Breast epithelium (tissue), 4 donors: ENCODE measurements at places on chromosomes 1 and 21. TPM values are rescaled to one million over a fixed set of nuclear protein-coding genes. Genes with fewer than 3 reads are reported as not detected.
A peak's percentile ranks its signal among the peaks of the same experiment; 100 is the strongest.

Gene FCRL5
- total RNA-seq, result 1.6 TPM

DNA sequence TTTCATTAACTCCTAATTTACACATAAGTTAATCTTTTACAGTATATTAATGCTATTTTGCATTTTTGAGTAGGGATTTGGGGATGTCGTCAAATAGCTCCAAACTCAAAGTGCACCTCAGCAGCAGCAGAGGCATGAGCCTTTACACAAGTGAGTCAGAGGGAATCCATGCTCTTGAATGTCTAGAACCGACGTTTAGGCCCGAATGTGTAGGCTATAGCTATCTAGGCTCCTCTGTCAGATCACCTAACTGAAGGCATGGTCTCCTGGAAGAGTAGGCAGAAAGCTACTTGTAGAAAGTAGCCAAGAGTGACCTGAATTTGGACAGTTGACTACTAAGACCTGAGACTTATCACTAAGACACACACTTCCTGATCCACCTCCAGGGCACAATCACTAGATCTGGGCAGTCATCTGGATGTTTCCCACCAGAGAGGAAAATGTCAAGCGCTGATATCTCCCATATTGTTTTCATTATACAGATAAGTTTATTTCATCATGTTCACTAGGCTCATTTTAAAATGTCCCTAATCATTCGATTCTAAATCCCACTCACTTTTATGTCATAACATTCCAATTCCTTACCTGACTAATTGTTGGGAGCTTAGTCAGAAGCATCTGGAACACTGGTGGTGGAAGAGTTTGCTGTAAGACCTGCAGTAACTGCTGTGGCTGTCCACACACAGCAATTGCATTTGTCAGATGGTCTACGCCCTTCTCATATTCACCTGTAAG is 15.3 kb downstream of the TOMM20 start:
- H3K27ac ChIP-seq, result no peak overlapping the region
- no peak for DNase-seq
- H3K4me1 ChIP-seq, result no peaks in the 10 kb centered on the region
- H3K27me3 ChIP-seq, result no peaks in the 10 kb centered on the region
- peaks cover 10% of the 10 kb centered on the region for H3K36me3 ChIP-seq

DNA sequence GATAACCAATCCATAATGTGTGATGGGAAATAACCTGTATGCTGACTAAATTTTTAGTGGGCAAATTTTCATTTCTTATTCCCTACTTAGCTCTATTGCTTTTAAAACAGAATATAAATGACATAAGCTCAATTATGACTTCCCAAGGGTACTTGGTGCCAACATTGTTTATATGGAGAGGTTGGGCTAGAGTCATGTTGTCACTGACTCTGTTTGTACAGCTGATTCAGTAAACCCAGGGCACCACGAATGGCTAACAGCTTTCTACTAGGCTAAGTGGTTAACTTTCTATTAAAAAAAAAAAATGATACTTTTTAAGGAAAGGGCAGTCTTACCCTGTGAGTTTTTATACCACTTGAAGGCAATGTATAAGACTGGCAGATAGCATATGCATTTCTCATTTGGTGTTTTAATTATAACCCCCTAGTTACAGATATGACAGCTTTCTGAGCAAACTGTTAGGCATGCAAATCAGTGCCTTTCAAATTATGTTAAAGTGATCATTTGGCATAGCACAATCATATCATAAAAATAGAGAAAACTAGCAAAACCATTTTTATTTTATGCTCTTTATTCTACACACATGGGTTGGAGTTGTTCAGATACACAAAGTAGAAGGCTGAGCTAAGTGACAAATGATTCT is 147.1 kb downstream of the DNM3 start:
- no peak overlapping the region for H3K4me3 ChIP-seq
- no peaks in the 10 kb centered on the region for H3K27me3 ChIP-seq
- H3K4me1 ChIP-seq, result no peaks in the 10 kb centered on the region
- H3K27ac ChIP-seq, result no peak overlapping the region
- no peak for DNase-seq

GRCh38 chr1:175394739-175395138 is 202.2 kb upstream of the KIAA0040 start:
- H3K27ac ChIP-seq, result no peak overlapping the region
- H3K4me3 ChIP-seq, result no peak overlapping the region
- no peaks in the 10 kb centered on the region for H3K4me1 ChIP-seq
- no peaks in the 10 kb centered on the region for H3K27me3 ChIP-seq
- no peak for DNase-seq

- no peak overlapping the region for H3K4me3 ChIP-seq
- no peaks in the 10 kb centered on the region for H3K36me3 ChIP-seq
- DNase-seq, result no peak
- H3K27me3 ChIP-seq, result no peaks in the 10 kb centered on the region
These were observed 8.8 kb upstream of the FABP3 start for GRCh38 chr1:31381394-31382294.

- H3K27ac ChIP-seq, result no peak overlapping the region
- no peaks in the 10 kb centered on the region for H3K36me3 ChIP-seq
- no peaks in the 10 kb centered on the region for H3K27me3 ChIP-seq
These were observed 15.1 kb downstream of the THEMIS2 start for GRCh38 chr1:27887215-27888021.

GRCh38 chr1:225431081-225431863 is 3.4 kb upstream of the LBR start:
- no peaks in the 10 kb centered on the region for H3K4me1 ChIP-seq
- no peak for DNase-seq
- no peaks in the 10 kb centered on the region for H3K36me3 ChIP-seq
- no peaks in the 10 kb centered on the region for H3K27me3 ChIP-seq

Gene CHD5
- total RNA-seq, result 0.33 TPM

DNA sequence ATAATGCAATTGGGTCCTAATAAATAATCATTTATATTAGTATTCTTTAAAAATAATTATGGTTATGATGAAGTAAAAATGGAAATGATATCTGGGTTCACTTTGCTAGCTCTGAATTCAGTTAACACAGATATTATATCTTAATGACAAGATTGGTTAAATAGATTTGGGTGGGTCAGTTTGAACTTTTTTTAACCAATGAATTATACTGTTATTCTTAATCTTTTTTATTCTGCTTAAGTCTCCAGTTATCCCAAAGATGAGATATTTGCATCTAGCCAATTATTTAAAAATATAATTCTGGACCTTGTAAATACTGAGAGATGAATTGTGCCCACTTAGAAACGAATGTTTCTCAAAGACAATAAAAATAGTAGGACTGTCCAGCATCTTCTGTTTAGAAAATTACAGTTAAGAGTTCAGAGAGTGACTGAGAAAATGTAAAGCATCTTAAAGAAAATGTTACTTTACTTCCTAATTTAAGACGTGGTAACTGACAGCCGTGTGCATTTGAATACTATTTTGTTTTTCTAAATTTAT is 345.2 kb downstream of the USP25 start:
- no peaks in the 10 kb centered on the region for H3K36me3 ChIP-seq
- H3K4me1 ChIP-seq, result peaks cover 4% of the 10 kb centered on the region
- DNase-seq, result no peak
- H3K27ac ChIP-seq, result peak overlapping the region; percentile 35
- H3K4me3 ChIP-seq, result peak overlapping the region; percentile 42
- H3K27me3 ChIP-seq, result no peaks in the 10 kb centered on the region

DNA sequence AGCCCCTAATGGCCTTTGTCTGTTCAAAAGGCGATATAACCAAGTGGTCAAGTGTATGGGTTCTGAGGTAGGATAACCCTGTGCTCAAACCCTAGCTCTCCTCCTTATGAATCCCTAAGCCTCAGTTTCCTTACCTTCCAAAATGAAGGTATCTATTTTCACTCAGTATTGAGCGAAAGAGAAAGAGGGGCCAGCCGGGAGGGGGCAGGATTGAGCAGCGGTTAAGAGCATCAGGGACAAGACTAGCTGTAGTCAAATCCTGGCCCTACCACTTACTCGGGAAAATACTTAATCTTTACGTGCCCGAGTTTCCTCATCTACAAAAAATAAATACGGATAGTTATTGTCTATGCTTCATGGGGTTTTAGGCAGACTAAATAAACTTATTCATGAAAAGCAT is 25.7 kb downstream of the LY9 start:
- no peak overlapping the region for H3K4me3 ChIP-seq
- no peaks in the 10 kb centered on the region for H3K4me1 ChIP-seq
- no peak overlapping the region for H3K27ac ChIP-seq
- DNase-seq, result no peak
- no peaks in the 10 kb centered on the region for H3K36me3 ChIP-seq

DNA sequence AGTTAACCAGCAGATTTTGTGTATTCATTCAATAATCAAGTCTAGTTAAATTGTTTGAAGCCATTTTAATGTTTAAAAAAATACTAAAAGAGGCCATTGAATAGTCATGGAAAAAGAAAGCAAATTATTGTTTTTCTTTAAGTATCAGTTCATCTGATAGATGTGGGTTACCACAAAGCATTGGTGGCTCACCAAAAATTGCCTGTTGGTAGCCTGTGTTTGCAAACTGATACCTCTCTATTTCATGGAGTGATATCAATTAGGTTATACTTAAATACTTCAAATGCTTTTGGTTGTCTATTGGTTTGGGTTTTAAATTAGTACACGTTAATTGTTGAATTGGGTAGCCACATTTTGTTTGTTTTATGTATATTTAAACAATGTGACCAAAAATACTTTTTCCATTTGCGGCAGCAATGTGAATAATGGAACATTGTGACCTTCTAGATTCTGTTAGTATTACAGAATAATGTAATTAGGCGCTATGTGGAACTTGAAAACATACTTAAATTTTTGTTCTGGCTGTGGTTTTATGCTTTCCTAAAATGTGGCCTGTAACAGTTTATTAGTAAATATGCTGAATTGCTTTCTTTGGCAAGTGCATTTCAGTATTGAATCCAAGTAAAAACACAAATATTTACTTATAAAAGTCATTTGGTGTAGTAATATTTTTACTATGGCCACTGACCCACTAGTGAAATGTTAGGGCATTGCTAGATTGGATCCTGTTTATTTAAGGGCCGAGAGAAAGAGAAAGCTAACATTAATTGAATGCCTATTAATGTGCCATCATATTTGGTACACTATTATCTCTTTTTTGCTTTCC is 37.1 kb upstream of the NBL1 start:
- DNase-seq, result no peak
- H3K27me3 ChIP-seq, result no peaks in the 10 kb centered on the region
- peak overlapping the region; percentile 35 for H3K27ac ChIP-seq
- no peaks in the 10 kb centered on the region for H3K4me1 ChIP-seq
- H3K36me3 ChIP-seq, result no peaks in the 10 kb centered on the region
- H3K4me3 ChIP-seq, result no peak overlapping the region

DNA sequence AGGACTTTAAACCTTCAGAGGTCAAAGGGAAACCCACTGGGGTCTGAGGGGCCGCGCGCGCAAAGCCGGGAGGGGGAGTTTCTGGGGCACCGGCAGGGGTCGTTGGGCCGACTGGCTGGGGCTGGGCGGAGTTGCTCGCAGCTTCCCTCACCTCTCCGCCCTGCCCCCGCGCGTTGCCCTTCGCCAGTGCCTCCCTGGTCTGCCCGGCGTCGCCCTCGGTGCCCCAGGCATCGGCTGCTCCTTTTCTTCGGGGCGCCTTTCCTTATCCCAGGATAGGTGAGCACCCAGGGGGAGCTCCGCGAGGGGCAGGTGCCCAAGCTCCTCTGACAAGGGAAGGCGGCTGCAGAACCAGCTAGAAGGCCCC is 390 bp upstream of the NGF start:
- no peak overlapping the region for H3K27ac ChIP-seq
- no peak for DNase-seq
- no peaks in the 10 kb centered on the region for H3K36me3 ChIP-seq

GRCh38 chr1:169964206-169964605 is 70.5 kb upstream of the SCYL3 start:
- H3K27me3 ChIP-seq, result no peaks in the 10 kb centered on the region
- H3K4me1 ChIP-seq, result no peaks in the 10 kb centered on the region
- no peak overlapping the region for H3K4me3 ChIP-seq
- no peaks in the 10 kb centered on the region for H3K36me3 ChIP-seq
- DNase-seq, result no peak

GRCh38 chr1:21939650-21940374 is 2.7 kb upstream of the HSPG2 start:
- no peaks in the 10 kb centered on the region for H3K36me3 ChIP-seq
- DNase-seq, result peak; percentile 86
- peaks cover 13% of the 10 kb centered on the region for H3K4me1 ChIP-seq
- H3K4me3 ChIP-seq, result no peak overlapping the region
- peak overlapping the region; percentile 87 for H3K27ac ChIP-seq

GRCh38 chr1:98355656-98356383 is 305.7 kb upstream of the SNX7 start:
- H3K27ac ChIP-seq, result no peak overlapping the region
- no peak overlapping the region for H3K4me3 ChIP-seq

- H3K4me1 ChIP-seq, result no peaks in the 10 kb centered on the region
- H3K27ac ChIP-seq, result no peak overlapping the region
- H3K4me3 ChIP-seq, result no peak overlapping the region
These were observed 21.6 kb downstream of the RAVER2 start for GRCh38 chr1:64766429-64766828.

Gene IARS2
- 57.7 TPM for total RNA-seq

GRCh38 chr1:233791721-233792120 is 112.8 kb upstream of the SLC35F3 start:
- no peak for DNase-seq
- H3K4me1 ChIP-seq, result no peaks in the 10 kb centered on the region
- no peak overlapping the region for H3K4me3 ChIP-seq
- H3K27ac ChIP-seq, result no peak overlapping the region

- no peaks in the 10 kb centered on the region for H3K27me3 ChIP-seq
- H3K4me3 ChIP-seq, result no peak overlapping the region
- no peak for DNase-seq
- H3K4me1 ChIP-seq, result no peaks in the 10 kb centered on the region
- H3K27ac ChIP-seq, result no peak overlapping the region
These were observed 20.4 kb upstream of the RCAN1 start for GRCh38 chr21:34635307-34635706.

Gene OR2L8
- 0.73 TPM for total RNA-seq

DNA sequence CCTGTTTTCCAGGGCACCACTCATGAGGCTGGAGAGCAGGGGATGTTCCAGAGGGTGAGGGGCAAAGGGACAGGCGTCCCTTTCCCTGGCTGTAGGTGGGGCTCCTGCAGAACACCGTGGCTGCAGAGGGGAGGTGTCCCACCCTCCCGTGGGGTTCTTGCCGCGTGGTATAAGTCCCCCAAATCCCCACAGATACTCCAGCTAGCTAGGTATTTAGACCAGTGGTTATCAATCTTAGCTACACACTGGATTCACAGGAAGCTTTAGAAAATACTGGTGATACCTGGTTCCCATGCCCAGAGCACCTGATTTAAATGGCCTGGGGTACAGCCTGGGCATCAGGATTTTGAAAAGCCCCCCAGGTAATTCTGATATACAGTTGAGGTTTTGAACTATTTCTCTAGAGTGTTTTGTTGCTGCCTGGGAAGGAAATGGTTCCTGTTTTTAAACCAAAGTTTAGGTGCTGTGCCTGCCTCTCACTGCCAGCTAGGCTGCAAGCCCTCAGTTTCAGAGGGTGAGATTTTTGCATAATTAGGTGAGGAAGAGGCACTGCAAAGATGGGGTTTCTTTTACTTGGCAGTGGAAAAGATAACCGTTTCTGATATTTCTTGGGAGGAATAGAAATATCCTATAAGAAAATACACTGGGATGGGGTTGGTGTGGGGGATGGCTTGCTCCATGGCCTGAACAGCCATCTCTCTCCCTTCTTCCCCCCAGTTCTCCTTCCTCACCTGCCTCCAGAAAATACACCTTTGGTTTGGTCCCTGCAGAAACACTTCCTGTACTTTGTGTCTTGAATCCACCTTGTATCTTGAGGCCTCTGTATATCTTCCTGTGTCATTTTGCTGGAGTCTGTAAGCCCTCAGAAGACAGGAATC is 51.7 kb downstream of the RASSF5 start:
- H3K4me3 ChIP-seq, result no peak overlapping the region
- peaks cover 3% of the 10 kb centered on the region for H3K4me1 ChIP-seq
- H3K27ac ChIP-seq, result peak overlapping the region; percentile 84
- no peaks in the 10 kb centered on the region for H3K27me3 ChIP-seq
- no peak for DNase-seq
